ENCODE measurements at places on chromosomes 11 and 22.
A peak's percentile ranks its signal among the peaks of the same experiment; 100 is the strongest.

- no peak for DNase-seq
Measured at GRCh38 chr11:10894666-10895065, 36.8 kb upstream of the ZBED5 start.

GRCh38 chr11:76721755-76722677 is 51.5 kb upstream of the LRRC32 start:
- peak; percentile 73 for DNase-seq

DNA sequence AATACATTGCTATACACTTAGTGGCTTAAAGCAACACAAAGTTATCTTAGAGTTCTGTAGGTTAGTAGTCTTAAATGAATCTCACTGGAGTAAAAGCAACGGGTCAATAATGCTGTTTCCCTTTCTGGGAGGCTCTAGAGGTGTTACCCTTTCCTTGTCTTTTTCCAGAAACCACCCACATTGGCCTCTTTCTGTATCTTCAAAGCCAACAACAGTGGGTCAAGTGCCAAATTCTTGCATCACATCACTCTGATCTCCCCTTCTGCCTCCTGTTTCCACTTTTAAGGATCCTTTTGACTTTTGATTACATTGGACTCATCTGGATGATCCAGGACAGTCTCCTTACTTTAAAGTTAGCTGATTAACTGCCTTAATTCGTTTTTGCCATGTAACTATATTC is 93.6 kb downstream of the DDX10 start:
- DNase-seq: no peak

- DNase-seq: no peak
Measured at GRCh38 chr11:1546077-1546535, 26.0 kb downstream of the DUSP8 start.

GRCh38 chr11:33829430-33830141 is 55.3 kb upstream of the FBXO3 start:
- DNase-seq: peak; percentile 67

- no peak for DNase-seq
Measured at GRCh38 chr22:21033895-21034294, 1.5 kb upstream of the SLC7A4 start.

DNA sequence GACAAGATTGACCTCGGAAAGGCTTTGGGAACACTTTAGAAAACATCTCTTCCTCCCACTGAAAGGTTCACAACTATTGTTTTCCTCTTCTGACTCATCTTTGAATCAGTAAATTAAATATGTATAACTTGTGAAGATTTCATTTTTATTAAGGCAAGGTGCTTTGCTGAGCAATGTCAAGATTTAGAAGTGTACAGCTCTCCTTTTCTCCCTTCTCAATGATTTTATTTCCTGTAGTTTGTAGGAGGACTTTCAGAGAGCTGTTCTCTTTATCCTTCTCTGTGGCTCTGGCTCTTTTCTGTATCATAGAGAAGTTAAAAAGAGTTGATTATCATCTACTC is 594.2 kb downstream of the METTL15 start:
- no peak for DNase-seq

GRCh38 chr11:103618528-103618927 is 417.9 kb upstream of the DDI1 start:
- no peak for DNase-seq

All from kidney capillary endothelial cell (primary cell).